ENCODE measurements at places on chromosomes 13 and 19.
A peak's percentile ranks its signal among the peaks of the same experiment; 100 is the strongest.

- no peak for DNase-seq
These were observed 23.4 kb downstream of the DPRX start for GRCh38 chr19:53655042-53655665.

DNA sequence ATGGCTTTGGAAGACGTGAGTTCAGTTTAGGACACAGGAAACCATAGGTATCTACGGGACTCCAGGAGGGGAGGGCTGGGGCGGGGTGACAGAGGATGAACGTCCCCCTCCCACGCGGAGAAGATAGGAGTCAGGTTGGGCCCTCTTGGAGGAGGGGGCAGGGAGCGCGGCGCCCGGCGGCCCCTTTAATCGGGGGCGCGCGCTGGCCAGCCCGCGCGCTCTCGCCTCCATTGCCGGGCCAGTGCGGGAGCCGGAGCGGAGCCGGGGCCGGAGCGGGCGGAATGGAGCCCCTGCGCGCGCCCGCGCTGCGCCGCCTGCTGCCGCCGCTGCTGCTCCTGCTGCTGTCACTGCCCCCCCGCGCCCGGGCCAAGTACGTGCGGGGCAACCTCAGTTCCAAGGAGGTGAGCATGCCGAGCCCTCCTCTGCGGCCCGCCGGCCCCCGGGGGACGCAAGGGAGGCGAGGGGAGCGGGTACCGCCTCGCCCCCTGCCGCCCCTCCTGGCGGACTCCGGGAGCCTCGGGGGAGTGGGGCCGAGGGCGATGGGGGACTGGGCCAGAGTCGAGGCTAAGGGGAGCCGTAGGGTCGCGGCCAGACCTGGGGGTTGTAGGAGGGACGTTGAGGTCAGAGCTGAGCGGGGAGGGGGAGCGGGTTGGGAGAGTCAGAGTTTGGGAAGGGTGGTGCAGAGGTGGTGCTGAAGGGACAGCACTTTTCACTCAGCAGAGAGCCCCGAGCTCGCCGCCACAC is at the start of gene TMEM145:
TSS of gene TMEM145 (plus strand) at position 214 of the 744 bp plus-strand sequence. CDS start at position 282, 68 bp downstream.
- no peak for DNase-seq

- DNase-seq, result no peak
These were observed 4.3 kb downstream of the KLF2 start for GRCh38 chr19:16328824-16329482.

DNA sequence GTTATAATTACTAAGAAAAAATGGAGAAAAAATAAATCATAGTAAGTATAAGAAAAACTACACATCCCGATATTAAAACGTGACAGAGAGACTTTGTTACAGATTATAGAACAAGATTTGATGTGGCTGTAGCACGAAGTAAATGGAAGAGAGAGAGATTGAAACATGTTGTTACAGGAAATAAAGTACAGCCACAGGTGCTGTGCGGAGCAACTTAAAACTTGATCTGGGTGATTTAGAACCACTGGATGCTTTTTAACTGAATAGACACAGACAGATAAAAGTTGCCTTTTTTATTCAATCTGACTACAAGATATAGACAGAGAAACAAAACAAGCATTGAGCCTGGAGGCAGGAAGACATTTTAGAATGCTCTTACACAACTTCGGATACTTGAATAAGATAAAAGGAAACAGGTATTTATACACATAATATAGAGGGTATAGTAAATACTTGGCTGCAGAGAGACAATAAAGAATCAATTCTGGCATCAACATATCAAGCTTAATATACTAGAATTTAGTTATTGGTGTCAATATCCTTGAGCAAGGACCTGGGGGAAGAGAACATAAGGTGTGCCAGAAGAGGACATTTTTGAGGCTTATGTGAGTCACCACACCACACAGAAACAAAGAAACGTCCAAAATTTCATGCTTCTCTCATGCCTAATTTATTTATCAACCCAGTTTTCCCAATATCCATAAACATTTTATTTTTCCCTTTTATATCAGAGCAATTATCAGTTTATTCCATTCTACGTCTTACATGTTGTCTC is 548.5 kb downstream of the SLITRK1 start:
- no peak for DNase-seq

- peak; percentile 98 for DNase-seq
These were observed 14.0 kb upstream of the TUBB4A start for GRCh38 chr19:6516018-6516658.

DNA sequence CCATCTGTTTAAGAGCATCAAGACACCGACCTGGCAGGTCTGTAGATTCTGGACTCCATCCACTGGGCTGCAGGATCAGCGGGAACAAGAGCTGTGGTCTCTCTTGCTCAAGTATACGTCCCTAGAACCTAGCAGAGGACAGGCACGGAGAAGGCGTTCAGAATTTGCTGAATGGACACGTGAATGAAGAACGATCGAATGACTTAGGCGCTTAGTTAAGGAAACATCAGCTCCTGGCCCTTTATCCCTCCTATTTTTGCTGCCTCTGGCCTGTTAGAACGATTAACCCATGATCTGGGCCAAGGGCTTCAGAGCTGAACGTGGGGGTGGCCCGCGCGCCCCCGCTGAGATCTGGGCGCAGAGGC is 953 bp downstream of the DZIP1 start:
- no peak for DNase-seq

- no peak for DNase-seq
These were observed 539.6 kb upstream of the SLITRK5 start for GRCh38 chr13:87131611-87132010.

DNA sequence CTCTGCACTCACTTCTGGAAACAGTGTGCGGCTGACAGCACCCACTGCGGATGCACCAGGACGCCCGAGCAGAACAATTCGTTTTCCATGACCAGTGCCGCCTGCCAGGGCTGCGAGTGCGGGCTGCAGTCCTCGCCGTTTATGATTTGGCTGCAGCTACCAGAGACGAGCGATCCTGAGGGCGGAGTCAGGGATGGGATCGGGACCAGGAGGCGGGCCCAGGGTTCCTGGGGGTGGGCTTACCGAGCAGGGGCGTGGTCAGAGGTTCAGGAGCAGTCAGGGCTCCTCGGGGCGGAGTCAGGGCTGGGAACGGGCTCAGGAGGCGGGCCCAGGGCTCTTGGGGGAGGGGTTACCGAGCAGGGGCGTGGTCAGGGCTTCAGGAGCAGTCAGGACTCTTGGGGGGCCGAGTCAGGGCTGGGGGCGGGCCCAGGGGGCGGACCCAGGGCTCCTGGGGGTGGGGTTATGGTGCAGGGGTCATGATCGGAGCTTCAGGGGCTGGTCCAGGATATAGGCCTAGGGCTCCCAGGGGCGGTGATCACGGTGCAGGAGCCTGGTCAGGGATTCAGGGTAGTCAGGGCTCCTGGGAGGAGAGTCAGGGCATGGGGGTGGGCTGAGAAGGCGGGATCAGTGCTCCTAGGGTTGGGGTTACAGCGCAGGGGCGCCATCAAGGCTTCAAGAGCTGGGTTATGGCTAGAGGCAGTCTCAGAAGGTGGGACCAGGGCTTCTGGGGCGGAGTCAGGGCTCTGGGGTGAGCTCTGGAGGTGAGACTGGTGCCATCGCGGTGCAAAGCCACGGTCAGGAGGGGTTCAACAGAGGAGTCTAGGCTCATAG is 1.7 kb downstream of the KLK4 start:
- DNase-seq, result no peak

DNA sequence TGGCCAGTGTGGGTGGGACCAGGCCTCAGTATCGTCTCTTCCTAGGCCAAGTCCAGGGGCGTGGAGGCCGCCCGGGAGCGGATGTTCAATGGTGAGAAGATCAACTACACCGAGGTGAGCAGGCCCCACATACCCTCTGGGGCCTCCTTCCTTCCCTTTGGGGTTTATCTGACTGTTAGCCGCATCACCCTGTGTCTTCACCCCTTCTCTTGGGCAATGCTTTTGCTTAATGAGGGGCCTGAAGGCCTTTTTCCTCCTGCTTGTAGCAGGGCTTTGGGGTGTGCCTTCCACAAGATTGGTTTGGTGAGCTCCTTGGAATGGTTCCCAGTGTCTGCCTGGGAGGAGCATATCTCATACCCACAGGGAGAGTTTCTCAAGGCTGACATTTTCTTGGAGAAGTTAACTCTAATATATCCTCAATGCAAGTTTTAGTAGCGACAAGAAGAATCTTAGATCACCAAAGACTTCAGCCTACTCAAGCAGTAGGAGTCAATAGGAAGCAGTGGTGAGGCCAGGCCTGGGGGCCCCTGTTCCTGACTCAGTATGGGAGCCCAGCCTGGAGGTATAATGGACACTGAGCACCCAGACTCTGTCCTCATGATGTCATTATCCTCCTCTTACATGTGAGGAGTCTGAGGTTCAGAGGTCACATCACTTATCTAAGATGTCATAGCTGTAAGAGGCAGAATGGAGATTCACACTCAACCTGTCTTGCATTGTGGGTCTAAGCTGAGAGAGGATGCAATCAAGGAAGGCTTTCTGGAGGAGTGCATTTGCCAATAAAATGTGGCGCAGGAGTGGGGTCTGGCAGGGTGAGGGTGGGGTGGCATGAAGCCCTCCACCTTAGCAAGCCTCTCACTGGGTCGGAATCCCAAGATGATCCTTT is 2.0 kb downstream of the GPI start:
- DNase-seq, result no peak

GRCh38 chr13:43196086-43196621 is 172.8 kb downstream of the DNAJC15 start:
- no peak for DNase-seq

- DNase-seq, result no peak
These were observed 33.4 kb downstream of the ALG5 start for GRCh38 chr13:36965767-36966166.

GRCh38 chr19:54164369-54165068 is 5.0 kb upstream of the LENG1 start:
- no peak for DNase-seq

- DNase-seq, result no peak
These were observed 1.9 kb downstream of the LACC1 start for GRCh38 chr13:43881580-43881979.

DNA sequence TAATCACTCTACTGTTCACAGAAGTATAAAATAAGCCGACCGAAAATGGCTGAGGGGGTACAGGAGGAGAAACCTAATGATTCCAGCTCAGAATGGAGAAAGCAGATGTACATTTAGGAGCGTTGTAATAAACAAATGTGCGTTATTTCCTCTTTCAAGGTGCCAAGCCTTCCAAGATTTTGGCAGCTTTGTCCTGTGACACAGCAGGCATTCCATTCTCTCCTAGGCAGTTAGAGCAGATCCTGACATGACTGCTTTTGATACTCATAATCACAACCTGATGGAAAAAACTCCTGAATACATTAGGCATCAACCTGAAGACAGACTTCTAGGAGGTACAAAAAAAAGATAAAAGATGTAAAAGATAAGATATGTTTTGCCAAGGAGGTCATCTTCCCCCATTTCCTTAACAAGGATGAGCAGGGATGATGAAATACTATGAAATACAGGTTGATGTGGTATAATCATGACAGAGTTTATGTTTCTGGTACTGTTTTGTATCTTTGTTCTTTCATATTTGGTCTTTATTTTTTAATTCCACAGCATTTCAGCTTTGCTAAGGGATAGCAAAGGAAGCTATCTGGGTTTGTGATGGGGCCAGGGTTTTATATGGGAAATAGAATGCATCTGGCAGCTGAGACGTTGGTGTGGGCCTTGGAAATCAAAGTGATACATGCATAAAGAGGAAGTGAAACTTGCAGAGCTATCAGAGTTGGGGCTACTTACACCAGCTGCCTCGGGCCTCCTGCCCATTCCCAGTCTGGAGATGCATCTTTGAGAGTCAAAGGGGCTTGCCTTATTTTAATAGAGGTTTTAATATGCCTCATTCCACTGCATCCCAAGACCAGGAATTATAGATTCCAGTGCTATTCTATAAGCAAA is 222.5 kb downstream of the OXGR1 start:
- DNase-seq, result no peak

- DNase-seq, result peak; percentile 27
These were observed 10.5 kb upstream of the TINCR start for GRCh38 chr19:5578097-5578846.

GRCh38 chr13:40456397-40456953 is 210.0 kb downstream of the FOXO1 start:
- no peak for DNase-seq

GRCh38 chr13:101576455-101576854 is 124.0 kb downstream of the ITGBL1 start:
- DNase-seq, result no peak

GRCh38 chr19:32653599-32653915 is 21.4 kb downstream of the ANKRD27 start:
- DNase-seq, result no peak

DNA sequence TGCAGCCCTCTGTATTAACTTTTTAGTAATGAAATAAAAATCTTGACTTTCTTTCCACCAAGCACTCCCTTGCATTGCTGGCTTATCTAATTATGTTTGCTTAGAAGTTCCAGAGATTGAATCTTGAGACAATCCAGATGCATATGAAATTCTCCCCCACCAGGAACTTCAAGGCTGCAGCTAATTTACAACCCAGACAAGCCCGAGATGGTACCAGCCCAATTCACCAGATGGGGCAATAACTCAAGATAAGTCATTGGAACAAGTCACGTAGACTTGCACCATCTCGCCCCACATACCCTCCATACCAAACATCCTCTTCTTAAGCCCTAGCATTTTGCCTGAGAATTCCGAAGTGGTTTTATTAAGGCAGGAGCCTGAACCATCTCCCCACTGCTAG is 29.0 kb downstream of the UTP14C start:
- DNase-seq, result no peak

DNA sequence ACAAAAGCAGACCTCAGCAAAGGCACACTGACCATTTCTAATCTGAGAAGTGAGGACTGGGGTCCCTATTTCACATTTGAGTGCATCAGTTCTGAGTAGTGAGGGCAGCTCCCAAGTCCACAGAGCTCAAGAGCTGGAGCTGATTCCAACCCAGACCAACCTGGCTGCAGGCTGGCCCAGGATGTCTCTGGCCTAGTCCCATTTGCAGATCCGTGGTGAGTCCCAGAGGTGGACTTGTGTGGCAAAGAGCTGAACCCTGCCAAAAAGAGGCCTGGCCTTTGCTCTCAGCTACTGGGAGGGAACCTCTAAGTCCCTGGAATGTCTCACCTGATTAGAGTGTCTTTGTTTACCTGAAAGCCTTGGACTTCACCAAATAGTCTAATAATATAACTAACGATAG is 14.6 kb downstream of the SIGLEC7 start:
- no peak for DNase-seq

DNA sequence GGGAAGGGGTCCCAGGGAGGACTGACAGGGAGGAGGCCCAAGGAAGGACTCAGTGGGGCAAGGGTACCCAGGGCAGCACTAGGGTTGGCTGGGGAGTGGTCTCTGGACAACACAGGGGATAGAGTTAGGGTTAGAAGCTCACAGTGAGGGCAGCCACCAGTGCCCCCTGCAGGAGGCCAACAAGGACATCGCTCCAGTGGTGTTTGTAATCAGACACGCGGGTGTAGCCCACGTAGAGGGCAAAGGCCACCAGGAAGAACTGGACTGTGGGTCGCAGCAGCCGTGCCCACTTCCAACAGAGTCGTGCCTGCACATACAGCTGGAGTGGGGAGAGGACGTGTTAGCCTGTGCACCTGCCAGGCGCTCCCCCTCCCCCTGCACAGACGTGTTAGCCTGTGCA is 9.2 kb downstream of the PLPP2 start:
- no peak for DNase-seq

DNA sequence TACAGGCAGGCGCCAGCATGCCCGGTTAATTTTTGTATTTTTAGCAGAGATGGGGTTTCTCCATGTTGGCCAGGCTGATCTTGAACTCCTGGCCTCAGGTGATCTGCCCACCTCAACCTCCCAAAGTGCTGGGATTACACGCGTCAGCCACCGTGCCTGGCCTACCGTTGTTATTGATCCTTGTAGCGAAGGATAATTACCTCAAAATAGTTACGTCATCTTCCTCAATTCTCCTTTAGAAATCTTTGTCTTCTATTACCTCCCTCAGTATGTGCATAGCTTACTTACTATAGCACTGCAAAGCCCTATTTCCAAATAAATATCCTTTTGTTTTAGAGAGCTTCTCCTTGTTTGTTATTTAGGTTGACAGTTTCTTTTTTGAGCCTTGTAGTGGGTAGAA is 9.4 kb upstream of the TLE6 start:
- no peak for DNase-seq

GRCh38 chr19:44476559-44477408 is 23.5 kb downstream of the ZNF180 start:
- DNase-seq, result no peak

All from CMK (cell line).